NCI-H1694 treated with DMSO at 0.1 percent for 48 hours (cell line): ENCODE measurements at places on chromosomes 12 and 14.

DNA sequence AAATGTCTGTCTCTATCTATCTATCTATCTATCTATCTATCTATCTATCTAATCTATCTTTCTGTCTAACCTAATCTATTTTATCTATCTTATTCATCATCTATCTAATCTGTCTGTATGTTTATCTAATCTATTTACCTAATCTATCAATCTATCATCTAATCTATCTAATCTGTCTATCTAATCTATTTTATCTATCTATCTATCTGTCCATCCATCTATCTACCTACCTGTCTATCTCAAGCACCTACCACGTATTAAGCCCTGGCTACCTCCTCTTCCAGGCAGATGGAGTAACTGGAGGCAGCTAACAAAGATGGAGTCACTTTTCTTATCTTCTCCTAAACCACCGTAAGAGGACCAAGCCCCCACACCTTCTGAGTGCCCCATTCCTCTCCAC lies 5.8 kb downstream of the CD4 start:
- DNase-seq, result no peak

DNA sequence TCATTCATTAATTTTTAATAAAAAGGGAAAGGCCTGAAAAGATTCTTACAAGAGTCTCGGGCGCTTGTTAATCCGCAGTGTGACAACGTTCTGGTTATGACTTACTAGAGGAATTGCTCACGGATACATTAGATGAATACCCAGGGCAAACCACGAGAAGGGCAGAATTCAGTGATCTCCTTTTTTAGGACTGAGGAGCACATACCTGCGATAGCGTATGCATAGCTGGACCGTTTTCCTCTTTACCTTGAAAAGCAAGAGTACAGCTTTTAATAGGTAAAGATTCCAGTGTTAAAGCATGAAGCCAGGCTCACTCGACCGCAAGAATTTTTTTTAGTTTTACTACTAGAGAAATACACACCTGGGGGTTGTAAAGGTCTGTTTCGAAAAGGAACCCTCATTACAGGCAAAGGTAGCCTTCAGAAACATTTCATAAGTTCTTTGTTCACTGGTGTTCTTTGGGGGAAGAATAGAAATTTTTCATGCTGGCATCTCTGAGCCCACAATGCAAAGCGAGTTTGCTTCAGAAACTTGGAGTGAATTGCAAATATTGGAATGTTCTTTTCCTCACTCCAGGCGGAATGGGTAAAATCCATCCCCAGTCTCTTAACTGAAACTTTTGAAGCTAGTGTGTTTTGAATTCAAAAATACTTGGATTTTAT lies 953 bp downstream of the MAPK1IP1L start:
- DNase-seq, result peak; percentile 41

DNA sequence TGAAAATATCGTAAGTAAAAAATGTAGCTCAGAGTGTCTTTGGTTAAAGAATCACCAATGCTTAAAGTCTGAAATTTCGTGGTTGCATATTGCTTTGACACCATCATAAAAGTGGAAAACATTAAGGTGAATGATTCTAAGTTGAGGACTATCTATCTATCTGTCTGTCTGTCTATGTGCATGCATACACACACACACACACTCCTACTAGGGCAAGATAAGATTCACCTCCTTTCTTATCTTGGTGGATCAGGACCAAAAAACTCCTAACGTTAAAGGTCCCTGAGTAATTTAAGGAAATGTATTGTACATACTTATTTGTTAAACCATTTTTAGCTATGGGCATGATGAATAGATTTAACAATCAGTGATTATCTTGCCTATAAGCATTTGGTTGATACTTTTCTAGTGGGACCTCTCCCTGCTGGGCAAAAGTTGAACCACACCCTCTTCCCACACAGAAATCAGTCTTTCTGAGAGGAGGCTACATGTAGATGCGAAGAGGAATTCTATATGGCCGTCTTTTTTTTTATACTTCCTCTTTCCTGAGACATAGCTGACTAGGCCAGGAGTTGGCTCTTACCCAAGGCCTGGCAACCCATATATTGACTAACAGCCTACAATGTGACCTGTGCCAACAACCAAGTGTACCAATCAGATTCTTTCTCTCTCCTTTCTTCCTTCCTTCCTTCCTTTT lies 19.3 kb upstream of the LLPH start:
- no peak for DNase-seq

GRCh38 chr12:106552228-106552627 lies 30.6 kb upstream of the RFX4 start:
- no peak for DNase-seq

GRCh38 chr12:132825089-132825488 lies 3.6 kb downstream of the GOLGA3 start:
- DNase-seq, result no peak

GRCh38 chr14:24132061-24132685 lies 1.7 kb downstream of the FITM1 start:
- DNase-seq, result no peak

GRCh38 chr12:122395319-122395718 lies 27.1 kb downstream of the CLIP1 start:
- DNase-seq, result no peak

GRCh38 chr12:115382681-115383080 lies 698.7 kb upstream of the TBX3 start:
- no peak for DNase-seq

DNA sequence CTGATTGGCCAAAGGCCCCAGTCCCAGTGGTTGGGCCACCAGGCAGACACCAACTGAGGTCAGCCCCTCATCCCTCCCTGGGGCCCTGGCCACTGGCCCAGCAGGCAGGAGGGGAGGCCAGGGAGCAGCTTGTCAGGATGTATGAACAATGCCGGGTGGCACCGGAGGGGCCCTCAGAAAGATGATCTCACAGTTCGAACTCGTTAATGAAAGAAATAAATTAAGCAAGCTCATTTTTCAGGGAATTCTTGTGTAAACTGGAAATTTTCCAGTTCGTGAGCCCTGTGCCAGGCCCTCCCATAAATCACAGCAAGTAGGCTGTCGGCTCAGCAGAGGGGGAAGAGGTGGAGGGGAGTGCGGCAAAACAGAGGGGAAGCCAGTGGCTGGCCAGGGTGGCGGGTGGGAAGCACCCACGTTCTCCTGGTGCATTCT lies 177.0 kb upstream of the VASH1 start:
- peak; percentile 99 for DNase-seq

GRCh38 chr12:64286521-64286920 lies 64.4 kb upstream of the KICS2 start:
- no peak for DNase-seq

GRCh38 chr12:47361389-47362021 lies 281.7 kb upstream of the AMIGO2 start:
- no peak for DNase-seq

- DNase-seq, result no peak
These were observed 332.2 kb downstream of the ALG10 start for GRCh38 chr12:34354239-34355200.

GRCh38 chr14:97387252-97387874 lies 590.2 kb downstream of the VRK1 start:
- DNase-seq, result no peak

- DNase-seq, result no peak
These were observed 100.6 kb downstream of the NPAS3 start for GRCh38 chr14:33039311-33039710.

DNA sequence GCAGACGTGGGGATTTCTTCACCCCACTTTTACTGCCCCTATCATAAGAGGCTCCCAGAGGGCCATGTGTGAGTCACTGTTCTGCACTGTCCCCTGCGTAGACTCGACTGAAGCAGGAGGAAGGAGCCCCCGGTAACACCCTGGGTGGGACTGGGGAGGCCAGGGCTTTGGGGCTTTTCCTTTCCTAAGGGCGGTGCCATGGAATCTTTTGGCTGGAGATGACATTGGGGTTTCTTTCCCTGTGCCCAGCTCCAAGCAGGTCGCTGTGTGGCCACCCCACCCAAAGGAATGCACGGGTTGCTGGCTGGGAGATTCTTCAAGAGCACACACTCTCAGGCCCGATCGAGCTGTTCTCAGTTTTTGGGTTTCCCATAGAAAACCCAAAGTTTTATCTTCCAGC lies 62.3 kb upstream of the RIN3 start:
- DNase-seq, result no peak

- no peak for DNase-seq
These were observed 71.3 kb downstream of the LRP6 start for GRCh38 chr12:12195516-12195915.

DNA sequence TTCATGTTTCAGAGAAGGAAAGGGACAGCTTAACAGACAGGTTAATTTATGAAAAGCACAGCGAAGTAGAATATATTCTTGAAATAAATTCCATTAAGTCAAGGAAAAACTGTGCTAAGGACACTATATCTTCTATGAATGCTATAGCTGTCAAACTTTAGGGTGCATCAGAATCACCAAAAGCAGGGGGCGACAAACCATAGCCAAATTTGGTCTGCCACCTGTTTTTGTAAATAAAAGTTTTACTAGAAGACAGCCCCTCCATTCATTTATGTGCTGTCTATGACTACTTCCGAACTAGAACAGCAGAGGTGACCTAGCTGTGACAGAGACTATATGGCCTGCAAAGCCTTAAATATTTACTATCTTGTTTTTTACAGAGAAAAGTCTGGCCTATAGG lies 25.9 kb downstream of the PPP4R3A start:
- DNase-seq, result no peak

GRCh38 chr14:96754162-96754844 lies 42.9 kb upstream of the VRK1 start:
- peak; percentile 15 for DNase-seq

- DNase-seq, result no peak
These were observed 83.7 kb downstream of the ST8SIA1 start for GRCh38 chr12:22250762-22251161.

DNA sequence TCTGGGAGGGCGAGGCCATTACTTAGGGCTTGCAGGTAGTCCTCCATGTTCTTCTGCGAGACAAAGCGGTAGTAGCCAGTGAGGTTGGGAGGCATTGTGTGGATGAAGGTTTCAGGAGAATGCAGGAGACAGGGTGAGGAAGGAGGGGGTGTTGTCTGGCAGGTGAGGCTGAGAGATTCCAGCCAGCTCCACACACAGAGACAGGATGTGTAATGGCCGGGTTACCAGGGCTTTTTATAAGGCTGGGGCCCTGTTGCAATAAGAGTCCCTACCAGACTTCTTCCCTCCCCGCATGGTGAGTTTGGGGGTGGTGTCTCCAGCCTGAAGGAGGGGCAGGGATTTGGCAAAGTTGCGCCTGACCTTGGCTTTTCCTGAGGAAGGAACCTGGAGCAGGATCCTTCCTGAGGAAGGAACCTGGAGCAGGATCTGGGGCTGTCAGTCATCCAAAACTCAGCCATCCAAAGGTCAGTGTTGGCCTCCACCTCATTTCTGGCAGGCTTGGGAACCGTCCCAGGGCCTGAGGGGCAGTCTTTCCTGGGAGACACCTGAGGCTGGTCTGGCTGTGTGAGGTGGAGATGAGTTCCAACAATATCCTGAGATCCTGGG lies at the start of gene RBP5:
RBP5 (minus strand) TSS at position 209 of the 606 bp plus-strand sequence; CDS start at position 95, 114 bp downstream.
- no peak for DNase-seq

- no peak for DNase-seq
These were observed 86.2 kb downstream of the TNFAIP2 start for GRCh38 chr14:103209506-103209905.

- no peak for DNase-seq
These were observed 1095.2 kb downstream of the FSCB start for GRCh38 chr14:43411841-43412240.

DNA sequence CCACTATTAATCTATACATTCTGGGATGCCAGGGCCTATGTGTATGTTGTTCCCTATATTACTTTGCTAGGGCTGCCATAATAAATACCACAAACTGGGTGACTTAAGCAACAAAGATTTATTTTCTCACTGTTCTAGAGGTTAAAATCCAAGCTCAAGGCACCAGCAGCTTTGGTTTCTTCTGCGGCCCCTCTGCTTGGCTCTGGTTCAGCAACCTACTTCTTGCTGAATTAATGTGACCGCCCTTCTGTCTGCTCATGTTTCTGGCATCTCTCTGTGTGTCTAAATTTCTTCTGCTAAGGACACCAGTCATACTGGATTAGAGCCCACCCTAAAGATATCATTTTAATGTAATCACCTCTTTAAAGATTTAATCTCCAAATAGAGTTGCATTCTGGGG lies 84.7 kb downstream of the ZNF664 start:
- DNase-seq, result no peak

- no peak for DNase-seq
These were observed 30.3 kb upstream of the BTG1 start for GRCh38 chr12:92175961-92176360.

- DNase-seq, result no peak
These were observed 478.5 kb downstream of the ATP23 start for GRCh38 chr12:58419905-58420304.

- no peak for DNase-seq
These were observed 139.8 kb downstream of the KIF26A start for GRCh38 chr14:104278214-104278534.
